ENCODE measurements at places on chromosomes 3 and 15.

GRCh38 chr3:69409831-69410230 lies 23.9 kb upstream of the FRMD4B start:
- no peak for DNase-seq

GRCh38 chr15:60423537-60423936 lies 25.8 kb upstream of the ANXA2 start:
- no peak for DNase-seq

- DNase-seq, result no peak
Measured at GRCh38 chr3:28240441-28240840, 978 bp upstream of the CMC1 start.

- DNase-seq, result no peak
Measured at GRCh38 chr3:136350132-136350531, 100.0 kb downstream of the PCCB start.

- DNase-seq, result no peak
Measured at GRCh38 chr15:33292717-33293307, 18.0 kb upstream of the RYR3 start.

DNA sequence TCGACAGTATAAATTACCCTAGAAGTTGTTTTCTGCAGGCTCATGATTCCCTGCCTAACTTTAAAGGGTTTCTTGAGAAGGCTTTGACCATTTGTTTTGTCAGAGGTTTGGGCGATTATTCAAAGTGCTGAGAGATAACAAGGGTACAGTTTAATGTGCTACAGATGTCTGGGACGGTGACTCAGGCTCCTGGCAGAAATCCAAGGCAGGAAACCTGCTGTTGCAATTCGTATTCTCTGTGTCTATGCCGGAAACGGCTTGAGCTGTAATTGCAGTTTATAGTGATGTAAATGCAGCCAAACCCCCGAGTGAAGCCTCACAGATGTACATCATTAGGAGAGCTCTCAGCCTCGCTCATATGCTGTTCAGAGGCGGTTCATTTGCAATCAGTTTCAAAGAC lies 65.6 kb downstream of the SYNPR start:
- DNase-seq, result peak; percentile 49

DNA sequence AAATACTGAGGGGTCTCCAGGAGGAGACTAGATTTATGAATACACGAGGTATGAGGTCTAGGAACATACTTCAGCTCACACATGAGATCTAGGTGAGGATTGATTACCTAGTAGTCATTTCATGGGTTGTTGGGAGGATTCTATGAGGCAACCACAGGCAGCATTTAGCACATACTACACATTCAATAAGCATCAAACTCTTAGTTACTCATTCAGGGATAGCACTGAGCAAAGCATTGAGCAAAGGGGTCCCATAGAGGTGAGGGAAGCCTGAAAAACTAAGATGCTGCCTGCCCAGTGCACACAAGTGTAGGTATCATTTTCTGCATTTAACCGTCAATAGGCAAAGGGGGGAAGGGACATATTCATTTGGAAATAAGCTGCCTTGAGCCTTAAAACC lies 4.5 kb downstream of the CCR5 start:
- no peak for DNase-seq

DNA sequence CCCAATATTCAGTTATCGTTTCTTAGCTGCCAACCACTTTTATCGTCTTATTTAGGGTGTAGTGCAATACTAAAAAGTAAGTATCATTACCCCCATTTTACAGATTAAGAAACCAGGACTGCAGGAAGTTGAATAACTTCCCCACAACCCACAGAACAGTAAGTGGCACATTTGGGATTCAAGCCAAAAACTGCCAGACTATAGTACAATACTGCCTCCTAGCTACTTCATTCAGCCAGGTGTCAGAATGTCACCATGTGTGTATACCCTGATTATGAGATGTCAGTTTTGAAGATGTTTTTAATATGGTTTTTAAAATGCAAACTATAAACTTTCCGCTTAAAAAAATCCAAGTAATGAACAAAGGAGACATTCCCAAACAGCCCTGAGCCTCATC lies 74.2 kb upstream of the PROK2 start:
- no peak for DNase-seq

- DNase-seq, result no peak
Measured at GRCh38 chr15:85500060-85500708, 119.8 kb downstream of the AKAP13 start.

DNA sequence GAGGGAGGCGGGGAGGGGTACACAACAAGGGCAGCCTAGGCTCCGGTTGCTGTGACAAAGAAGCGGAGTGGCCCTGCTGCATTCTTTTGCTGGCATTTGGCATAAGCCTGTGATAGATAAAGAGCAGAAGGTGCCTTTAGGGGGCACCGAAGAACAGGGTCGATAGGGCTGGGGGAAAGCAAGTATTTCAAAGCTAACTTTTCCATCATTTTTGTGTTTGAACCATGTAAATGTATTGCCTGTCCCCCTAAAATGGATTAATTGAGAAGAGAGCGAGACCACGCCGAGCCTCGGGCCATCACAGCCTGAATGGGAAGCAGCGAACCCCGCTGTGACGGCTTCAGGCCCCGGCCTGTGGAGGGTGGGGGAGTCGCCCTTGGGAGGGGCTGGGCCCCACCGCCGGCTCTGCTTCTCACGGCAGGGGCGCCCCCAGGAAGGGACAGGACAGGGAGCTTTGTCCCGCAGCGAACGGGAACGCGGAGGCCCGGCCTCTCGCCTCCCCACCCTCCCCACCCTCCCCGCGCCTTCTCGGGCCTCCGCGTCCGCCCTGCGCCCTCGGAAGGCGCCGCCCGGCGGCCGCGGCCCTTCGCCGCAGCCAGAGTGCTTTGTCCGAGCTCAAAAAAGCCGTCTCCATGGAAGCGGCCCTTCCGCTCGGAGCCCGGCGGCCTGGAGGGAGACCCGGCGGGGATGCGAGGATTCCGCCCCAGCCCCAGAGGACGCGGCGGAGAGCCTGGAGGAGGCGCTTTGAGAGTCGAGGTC lies 32.4 kb upstream of the ALDH1L1 start:
- DNase-seq, result no peak

DNA sequence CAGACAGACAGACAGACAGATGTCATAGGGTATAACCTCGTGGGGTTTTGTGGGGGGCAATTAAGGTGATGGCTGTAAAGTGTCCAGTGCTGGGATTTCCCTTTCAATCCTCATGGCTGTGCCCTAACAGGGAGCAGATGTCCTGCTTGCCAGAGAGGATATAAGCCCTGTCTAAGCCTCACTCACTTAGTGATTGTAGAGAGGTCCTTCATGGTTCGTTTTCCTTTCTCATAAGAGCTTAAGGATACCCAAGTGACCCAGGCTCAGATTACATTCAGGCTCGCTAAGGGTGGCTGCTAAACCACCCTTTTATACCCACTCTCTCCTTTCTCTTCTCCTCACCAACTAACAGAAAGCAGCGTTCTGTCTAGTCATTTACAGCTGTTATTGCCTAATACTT lies 19.2 kb downstream of the LYSMD2 start:
- DNase-seq, result no peak
